NCI-H187 treated with DMSO at 0.1 percent for 48 hours (cell line): ENCODE measurements at places on chromosomes 3 and 15.

- no peak for DNase-seq
Observed at GRCh38 chr3:48563382-48563918, at the start of gene UCN2. TSS of gene UCN2 (minus strand) at chr3:48563781. CDS start at chr3:48563124, 657 bp downstream.

DNA sequence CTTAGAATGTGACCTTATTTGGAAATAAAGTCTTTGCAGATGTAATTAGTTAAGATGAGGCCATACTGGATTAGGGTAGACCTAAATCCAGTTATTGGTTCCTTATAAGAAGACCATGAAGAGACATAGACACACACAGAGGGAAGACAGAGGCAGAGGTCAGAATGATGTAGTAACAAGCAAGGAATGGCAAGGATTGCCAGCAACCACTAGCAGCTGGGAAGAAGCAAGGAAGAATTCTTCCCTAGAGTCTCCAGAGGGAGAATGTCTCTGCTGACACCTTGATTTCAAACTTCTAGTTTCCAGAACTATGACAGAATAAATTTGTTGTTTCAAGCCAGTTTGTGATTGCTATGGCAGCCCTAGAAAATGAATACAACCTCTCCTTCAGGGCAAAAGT lies 116.7 kb downstream of the WDR76 start:
- no peak for DNase-seq

- no peak for DNase-seq
Observed at GRCh38 chr15:34679291-34679690, 75.5 kb downstream of the GJD2 start.

GRCh38 chr3:16203031-16203430 lies 28.6 kb downstream of the GALNT15 start:
- DNase-seq = no peak

DNA sequence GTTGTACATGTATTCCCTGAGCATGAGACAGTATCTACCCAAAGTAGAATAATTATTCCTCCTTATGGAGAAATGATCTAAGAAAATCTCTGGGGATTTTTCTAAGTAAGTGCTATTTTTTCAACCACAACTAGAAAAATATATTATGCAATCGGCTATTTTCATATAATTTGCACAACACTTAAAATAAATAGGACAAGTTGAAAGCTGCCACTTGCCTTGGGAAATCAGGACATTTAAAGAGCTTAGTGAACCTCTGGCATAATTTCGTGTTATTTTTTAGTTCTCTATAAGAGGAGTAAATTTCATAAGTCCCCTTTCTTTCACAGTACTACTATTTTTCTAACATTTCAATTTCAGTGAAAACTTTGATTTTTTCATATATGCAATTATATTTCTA lies 672.1 kb downstream of the OTOL1 start:
- no peak for DNase-seq

DNA sequence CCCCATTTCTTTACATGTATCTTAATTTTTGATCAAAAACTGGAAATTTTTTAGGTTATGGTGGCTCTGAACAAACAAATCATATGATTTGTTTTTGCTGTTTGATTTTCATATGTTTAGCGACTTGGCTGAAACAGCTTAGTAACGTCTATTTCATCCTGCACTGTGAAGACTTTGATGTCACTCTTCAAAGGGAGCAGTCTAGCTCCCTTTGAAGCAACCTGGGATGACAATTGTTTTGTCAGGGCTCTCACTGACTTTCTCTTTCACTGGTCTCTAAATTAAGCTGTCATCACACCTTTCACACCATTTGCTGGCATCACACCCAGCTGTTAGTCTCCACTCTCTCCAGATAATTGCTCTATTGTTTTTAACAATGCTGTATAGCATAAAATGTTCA lies 896.9 kb downstream of the IGSF11 start:
- DNase-seq = no peak

DNA sequence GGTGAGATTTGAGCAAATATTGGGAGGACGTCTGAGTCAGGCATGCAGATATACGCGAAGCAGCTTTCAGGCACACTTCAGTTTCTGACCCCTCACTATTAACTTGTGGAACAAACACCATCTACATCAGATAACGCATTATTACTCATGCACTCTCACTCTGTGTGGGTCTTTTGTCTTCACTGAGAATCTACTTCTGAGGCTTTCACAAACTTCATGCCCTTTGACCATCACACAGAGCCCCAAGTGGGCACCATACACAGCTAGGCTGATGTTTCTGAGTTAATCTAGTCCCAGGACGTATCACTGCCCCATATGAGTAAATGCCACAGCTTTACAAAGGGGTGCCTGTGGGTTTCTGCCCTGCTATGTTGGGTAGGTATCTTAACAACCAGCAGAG lies 39.6 kb upstream of the IP6K2 start:
- DNase-seq = no peak

- no peak for DNase-seq
Observed at GRCh38 chr15:56820333-56820732, 87.0 kb upstream of the ZNF280D start.

DNA sequence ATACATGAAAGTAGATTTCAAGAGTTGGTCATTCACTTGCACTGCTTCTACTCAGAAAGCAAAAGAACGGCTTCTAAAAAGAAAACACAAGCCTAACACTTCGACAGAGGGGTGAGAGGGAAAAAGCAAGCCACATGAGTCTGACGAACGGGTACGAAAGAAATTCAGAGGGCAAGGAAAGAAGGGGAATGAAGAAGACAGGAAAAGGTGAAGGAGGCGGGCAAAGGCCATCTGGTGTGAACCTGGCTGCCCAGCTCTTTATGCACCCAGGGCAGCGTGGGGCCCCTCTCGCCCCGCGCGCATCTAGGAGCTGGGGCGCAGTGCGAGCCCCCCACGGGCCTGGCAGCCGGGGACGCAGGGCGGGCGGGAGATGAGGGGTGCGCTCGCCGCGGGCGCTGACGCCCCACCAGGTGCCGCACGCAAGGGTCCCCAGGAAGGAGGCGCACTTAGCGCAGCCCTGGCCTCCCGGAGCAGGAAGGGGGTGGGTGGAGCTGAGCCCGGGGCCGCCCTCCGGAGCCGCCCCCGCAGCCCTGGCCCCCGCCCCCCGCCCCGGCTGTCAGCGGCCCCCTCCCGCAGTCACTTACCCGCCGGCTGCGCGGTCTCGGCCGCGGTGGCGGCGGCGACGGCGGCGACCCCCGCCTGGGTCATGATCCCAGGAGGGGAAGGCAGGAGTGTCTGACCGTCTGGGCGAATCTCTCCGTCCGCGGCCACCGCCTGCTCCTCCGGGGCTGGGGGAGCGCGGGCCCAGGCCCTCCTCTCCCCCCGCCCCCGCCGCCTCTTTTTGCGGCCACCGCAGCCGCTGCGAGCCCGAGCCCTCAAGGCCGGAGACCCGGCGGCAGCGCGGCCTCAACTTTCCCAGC lies at the start of gene USF3:
TSS of gene USF3 (minus strand) at position 857 of the 860 bp plus-strand sequence. CDS start 21,764 bp downstream, outside the sequence.
- DNase-seq = no peak

- no peak for DNase-seq
Observed at GRCh38 chr3:37953707-37954394, 36.7 kb upstream of the VILL start.

- DNase-seq = no peak
Observed at GRCh38 chr3:149479621-149480325, 5.3 kb downstream of the TM4SF4 start.

DNA sequence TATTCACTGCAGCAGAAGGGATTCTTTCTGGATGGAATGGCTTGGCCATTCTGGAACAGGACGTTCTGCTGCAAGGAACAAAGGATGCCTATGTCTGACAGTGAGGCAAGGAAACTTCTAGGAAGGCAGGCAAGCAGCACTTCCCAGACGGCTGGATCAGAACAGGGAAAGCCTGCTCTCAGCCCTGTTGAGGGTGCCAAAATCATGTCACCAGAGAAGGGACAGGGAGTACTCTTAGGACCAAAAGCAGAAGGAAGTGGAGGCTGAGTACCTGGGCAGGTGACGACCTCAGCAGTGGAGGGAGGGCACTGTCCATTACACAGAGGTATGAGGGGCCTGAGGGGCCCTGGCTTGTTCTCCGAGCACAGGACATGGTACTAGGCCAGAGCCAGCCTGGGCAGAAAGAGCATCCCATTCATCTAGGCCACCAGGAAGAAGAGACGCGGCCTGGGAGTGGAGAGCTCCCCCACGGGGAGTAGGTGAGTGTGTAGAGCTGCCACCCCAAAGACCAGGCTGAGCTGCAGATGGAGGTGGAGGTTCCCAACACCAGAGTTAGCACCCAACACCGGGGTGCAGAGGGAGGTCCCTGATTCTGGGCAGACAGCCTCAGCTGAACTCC lies 9.6 kb downstream of the KLF15 start:
- DNase-seq = no peak

DNA sequence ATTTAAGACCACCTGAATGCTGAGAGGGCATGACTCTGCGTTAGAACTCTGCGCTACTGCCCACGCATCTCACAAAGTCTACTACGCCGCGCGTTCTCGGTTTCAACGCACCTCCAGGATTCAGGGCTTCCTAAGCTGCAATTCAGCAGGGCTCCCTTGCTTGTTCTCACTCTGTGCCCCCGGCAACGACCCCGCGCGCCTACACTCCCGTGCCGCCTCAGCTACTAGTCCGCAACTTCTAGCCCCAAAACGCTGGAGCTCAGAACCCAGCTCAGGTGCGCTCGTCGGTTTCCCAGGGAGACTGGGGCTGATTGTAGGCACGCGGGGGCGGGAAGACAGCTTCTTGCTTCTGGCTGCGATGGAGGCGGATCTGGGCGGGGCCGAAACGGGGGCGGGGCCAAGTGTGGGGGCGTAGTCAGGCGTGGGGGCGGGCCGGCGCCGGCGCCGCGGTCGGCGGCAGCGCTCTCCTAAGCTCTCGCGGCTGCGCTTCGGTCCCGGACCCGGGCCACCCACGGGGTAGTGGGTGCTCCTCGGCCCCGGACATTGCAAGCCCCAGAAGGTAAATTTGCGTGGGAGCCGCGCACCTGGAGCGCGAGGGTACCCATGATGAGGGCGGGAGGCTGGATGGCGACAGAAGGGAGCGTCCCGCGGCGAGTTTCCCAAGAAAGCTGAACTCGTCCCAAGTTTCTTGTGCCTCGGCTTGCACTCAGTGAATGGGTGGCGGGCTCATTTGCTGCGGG lies at the start of gene ARHGEF26:
TSS of gene ARHGEF26 (plus strand) at position 430 of the 740 bp plus-strand sequence. CDS start 603 bp downstream, outside the sequence.
- peak; percentile 27 for DNase-seq

- no peak for DNase-seq
Observed at GRCh38 chr15:33968821-33969220, 524 bp downstream of the CHRM5 start.

GRCh38 chr15:43408789-43409188 lies 37.9 kb downstream of the TUBGCP4 start:
- no peak for DNase-seq

- no peak for DNase-seq
Observed at GRCh38 chr3:194489736-194490612, 3.2 kb upstream of the ATP13A3 start.

DNA sequence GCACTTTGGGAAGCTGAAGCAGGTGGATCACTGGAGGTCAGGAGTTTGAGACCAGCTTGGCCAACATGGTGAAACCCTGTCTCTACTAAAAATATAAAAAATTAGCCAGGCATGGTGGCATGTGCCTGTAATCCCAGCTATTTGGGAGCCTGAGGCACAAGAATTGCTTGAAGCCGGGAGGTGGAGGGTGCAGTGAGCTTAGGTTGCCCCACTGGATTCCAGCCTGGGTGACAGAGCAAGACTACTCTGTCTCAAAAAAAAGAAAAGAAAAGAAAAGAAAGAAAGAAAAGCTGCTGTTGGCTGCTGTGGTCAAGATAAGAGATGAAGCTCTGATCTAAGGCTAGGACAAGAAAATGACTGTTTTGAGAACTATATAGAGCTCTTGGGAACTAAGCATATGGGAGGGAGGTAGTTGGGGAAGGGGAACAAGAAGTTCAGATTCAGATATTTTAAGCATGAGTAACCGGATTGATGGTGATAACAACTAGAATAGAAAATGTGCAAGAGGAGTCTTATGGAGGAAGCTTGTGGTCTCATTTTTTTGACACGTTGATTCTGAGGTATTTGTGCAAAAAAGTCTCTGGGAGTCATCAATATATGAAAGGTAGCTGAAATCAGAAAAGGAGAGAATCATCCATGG lies 25.7 kb downstream of the DNAH12 start:
- DNase-seq = no peak

DNA sequence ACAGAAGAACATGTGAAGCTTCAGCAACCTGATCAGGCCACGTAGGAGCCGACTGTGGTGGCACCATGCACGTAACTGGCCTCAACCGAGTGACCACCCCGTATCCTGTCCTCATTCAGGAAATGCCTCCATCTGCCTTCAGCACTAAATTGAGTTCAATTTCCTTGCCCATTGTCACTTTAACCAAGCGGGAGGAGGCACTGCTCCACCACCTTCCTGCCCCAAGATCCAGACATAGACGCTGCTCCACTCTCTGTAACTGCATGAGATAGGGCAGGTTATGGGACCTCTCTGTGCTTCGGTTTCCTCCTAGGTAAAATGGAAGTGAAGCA lies 80.1 kb upstream of the POMGNT2 start:
- no peak for DNase-seq

DNA sequence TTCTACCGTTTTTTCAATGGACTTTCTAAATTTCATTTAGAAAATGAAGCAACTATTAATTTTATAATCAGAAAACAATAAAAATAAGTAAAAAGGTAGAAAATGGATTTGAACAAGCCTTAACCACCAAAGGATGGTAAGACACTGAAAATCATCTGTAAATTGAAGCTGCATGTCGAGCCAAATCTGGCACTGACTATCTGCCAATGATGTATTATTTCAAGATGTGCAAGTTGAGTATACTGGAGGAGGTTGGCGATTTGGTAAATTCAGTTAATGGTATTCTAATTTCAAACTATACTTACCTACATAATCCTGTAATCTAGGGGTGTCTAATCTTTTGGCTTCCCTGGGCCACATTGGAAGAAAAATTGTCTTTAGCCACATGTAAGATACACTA lies 93.5 kb downstream of the FMN1 start:
- DNase-seq = no peak

GRCh38 chr3:59758672-59759071 lies 708.8 kb upstream of the CFAP20DC start:
- no peak for DNase-seq

- DNase-seq = no peak
Observed at GRCh38 chr3:16174026-16174355, 489 bp upstream of the GALNT15 start.

DNA sequence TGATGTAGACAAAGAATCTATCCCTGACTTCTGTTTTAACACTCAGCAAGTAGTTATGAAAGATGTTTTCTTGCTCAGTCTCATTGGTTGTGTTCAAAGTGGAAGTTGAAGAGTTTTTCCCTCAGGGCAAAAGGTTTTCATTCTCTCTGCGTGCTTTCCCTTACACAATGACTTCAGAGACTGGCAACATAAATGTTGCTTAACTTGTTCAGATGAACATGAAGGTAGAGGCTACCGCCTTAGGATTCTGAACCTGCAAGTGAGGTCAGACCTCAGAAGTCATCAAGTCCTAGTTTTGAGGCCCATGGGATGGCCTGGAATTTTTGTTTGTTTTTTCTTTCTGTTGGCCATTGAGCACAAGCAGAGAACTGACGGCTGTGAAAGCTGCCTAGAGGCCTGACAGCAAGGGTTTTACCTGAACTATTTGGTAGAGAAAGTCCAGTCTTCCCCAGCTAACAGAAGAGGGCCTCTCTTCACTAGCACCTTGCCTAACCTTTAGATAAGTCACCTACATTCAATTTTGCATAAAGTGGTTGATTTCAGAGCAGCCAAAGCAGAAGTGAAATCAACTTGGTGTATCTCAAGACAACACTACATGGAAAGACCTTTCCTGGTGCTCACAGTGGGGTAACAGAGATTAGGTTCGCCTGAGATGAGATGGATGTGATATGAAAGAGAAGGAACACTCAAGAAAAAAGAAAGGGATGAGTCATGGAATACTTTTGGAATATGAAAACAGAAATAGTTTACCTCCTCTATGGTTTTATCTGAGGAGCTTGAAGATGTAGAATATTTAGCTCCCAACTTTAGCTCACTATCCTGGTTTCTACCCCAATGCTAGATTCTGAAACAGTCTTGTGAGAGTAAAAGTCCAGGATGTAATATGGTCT lies 53.6 kb upstream of the AP4E1 start:
- no peak for DNase-seq

GRCh38 chr15:44038755-44039191 lies 156.3 kb downstream of the FRMD5 start:
- peak; percentile 11 for DNase-seq
